CD8-positive, alpha-beta memory T cell (primary cell): ENCODE measurements at places on chromosomes 7 and 10. TPM values are rescaled to one million over a fixed set of nuclear protein-coding genes. Genes with fewer than 3 reads are reported as not detected.

- no peak overlapping the region for H3K4me3 ChIP-seq
- H3K4me1 ChIP-seq, result no peaks in the 10 kb centered on the region
- H3K27ac ChIP-seq, result no peak overlapping the region
- no peaks in the 10 kb centered on the region for H3K36me3 ChIP-seq
- no peak for DNase-seq
Observed at GRCh38 chr7:3358991-3359390, 57.9 kb downstream of the SDK1 start.

FGL2 gene
- polyA plus RNA-seq, result 4.1 TPM

NUTM2B gene
- polyA plus RNA-seq, result not detected

- H3K27me3 ChIP-seq, result no peaks in the 10 kb centered on the region
- peaks cover 13% of the 10 kb centered on the region for H3K4me1 ChIP-seq
- no peak overlapping the region for H3K27ac ChIP-seq
Observed at GRCh38 chr7:25126751-25127150, 1.7 kb upstream of the CYCS start.

ARPC1A gene
- 74.7 TPM for polyA plus RNA-seq

DNA sequence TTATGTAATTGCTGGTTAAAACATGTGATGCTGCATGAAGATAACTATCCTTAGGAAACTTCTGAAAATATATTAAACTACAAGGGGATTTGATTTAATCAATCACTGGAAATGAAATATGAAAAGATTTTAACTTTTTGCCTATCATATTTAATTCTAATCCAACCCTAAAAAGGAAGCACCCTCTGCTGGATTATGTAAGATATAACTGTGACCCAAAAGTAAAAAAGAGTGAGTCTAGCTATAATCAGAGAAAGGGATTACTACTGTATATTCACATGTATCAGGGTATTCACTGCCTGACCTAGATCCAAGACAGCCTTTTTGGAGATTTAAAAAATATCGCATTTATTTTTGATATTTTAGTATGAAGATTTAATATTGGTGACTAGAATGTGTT, 295.5 kb downstream of the MDFIC start:
- H3K36me3 ChIP-seq, result no peaks in the 10 kb centered on the region
- no peak for DNase-seq
- no peak overlapping the region for H3K4me3 ChIP-seq
- peaks cover 7% of the 10 kb centered on the region for H3K4me1 ChIP-seq

DNA sequence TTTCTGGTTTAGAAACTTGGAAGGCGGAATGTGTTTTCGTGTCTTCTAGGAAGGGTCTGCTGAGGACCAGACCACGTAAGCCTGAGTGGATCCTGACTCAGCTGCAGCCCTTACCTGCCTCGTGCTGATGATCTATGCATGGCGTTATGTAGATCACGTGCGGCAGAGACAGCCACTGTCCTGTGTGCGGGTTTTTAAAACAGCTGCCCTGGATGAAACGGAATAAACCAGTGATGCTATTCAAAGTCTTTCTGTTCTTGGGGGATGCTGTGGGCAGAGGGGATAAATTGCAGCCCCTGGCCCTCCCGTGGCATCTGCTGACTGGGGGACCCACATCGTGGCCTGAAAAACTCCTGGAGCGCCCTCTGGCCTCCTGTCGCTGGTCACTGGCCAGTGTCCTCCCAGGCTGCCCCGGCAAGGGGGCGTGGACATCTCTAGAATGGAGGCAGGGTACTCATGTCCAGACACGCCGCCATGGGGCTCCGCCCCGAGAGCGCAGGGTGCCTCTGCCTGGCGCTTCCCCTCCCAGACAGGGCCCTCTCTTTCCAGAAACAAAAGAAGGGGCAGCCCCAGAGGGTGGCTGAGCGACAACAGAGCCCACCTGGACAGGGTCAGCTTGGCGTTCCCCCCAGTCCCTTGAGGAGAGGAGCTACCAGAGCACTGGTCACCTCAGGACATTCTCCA, 13.2 kb downstream of the ALKBH4 start:
- no peak overlapping the region for H3K27ac ChIP-seq
- DNase-seq, result no peak
- H3K4me3 ChIP-seq, result no peak overlapping the region
- no peaks in the 10 kb centered on the region for H3K4me1 ChIP-seq

HYAL4 gene
- not detected for polyA plus RNA-seq

DNA sequence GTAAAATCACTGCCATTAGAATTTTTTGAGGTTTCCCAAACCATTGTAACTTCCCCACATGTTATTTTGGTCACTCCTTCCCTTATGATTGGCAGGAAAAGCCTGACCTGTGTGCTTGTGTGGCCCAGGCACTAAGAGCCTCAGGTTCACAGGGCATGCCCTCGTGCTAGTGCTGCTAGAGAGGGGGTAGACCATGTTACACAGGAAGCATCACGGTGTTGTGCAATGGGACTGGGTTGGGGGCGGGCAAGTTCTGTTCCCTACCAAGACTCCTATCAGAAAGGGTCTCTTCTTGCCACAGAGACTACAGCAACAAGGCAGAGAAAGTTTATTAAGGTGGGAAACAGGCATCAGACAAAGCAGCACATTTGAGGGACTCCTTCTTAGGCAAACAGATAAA, 32.2 kb downstream of the LSM5 start:
- H3K4me3 ChIP-seq, result no peak overlapping the region
- no peaks in the 10 kb centered on the region for H3K36me3 ChIP-seq
- H3K27me3 ChIP-seq, result no peaks in the 10 kb centered on the region
- H3K27ac ChIP-seq, result no peak overlapping the region
- H3K4me1 ChIP-seq, result no peaks in the 10 kb centered on the region
- DNase-seq, result no peak

FKBP6 gene
- polyA plus RNA-seq, result not detected

- H3K4me1 ChIP-seq, result no peaks in the 10 kb centered on the region
- no peak overlapping the region for H3K27ac ChIP-seq
Observed at GRCh38 chr10:64658528-64658927, 1137.3 kb downstream of the REEP3 start.

DNA sequence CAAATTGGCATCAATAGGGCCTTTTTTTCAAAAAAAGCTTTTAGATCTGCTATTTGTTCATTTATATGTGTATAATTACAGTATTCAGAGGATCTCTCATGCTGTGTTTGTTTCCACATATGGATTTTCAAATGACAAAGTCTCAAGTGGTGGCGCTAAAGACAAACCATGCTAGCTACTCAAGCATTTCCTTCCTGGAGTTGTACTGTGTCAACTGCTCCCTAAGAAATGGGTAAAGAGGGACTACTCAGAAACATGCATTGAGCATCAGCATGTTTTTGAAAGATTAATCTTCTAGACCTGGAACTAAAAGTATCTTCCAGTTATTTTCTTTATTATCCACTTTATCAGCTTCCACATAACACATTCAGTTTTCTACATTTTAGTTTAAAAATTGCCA, 12.7 kb downstream of the CNTNAP2 start:
- no peak overlapping the region for H3K27ac ChIP-seq
- DNase-seq, result no peak
- H3K4me3 ChIP-seq, result no peak overlapping the region
- H3K4me1 ChIP-seq, result no peaks in the 10 kb centered on the region
- no peaks in the 10 kb centered on the region for H3K36me3 ChIP-seq

TMEM176A gene
- polyA plus RNA-seq, result not detected

- DNase-seq, result no peak
- H3K4me1 ChIP-seq, result no peaks in the 10 kb centered on the region
- no peaks in the 10 kb centered on the region for H3K36me3 ChIP-seq
- H3K27me3 ChIP-seq, result no peaks in the 10 kb centered on the region
- no peak overlapping the region for H3K4me3 ChIP-seq
Observed at GRCh38 chr10:74238031-74238431, 87.0 kb downstream of the ADK start.

ASB4 gene
- not detected for polyA plus RNA-seq

SPDYE1 gene
- polyA plus RNA-seq, result 0.25 TPM

DNA sequence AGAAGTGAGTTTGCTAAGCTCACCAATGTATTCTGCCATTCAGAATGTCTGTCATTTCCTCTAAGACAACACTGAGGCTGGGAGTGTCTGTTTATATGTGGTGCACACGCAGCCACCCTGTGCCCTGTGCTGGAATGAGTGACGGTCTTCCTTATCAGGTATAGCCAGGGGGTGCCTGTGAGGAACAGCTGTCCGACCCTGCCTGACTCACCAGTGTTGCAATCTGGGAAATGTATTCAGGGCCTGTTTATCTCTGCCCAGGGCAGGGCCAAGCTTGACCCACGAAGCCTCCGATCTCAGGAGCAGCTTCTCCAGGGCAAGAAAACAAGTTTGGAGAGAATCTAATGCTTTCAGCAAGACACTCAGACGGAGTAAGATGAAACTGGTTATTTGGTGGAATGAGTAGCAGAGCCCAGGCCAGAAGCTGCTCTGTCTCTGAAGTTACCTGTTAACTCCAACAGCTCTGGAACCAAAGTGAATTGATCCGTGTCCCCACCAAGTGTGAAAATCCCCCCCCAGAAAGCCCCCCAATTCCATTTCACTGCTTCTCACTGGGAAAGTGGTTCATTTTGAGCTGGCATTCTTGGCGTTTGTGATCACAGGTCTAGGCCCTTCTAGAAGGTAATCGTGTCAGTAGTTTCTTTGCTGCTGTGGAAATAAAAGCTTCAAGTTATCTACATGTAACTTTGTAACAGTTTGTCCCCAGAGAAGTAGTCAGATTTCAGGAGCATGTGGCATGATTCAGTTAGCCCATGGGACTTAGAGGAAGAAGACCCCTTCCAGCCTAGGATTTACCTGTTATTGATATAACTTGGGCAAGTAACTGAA, 6.1 kb upstream of the UBE2H start:
- H3K4me3 ChIP-seq, result no peak overlapping the region
- no peak for DNase-seq
- no peaks in the 10 kb centered on the region for H3K27me3 ChIP-seq
- no peaks in the 10 kb centered on the region for H3K4me1 ChIP-seq
- H3K27ac ChIP-seq, result peak overlapping the region; percentile 78

DNA sequence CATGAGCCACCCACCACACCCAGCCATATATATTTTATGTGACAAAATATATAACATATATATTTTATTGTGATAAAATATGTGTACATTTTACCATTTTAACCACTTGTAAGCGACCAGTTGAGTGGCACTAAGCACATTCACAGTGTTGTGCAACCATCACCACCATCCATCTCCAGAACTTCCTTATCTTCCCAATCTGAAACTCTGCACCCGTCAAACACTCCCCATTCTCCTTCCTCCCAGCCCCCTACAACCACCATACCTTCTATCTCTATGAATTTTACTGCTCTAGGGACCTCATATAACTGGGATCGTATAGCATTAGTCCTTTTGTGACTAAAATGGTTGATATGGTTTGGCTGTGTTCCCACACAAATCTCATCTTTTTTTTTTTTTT, 20.8 kb upstream of the CYTH3 start:
- H3K4me3 ChIP-seq, result no peak overlapping the region
- H3K4me1 ChIP-seq, result no peaks in the 10 kb centered on the region
- DNase-seq, result no peak
- H3K36me3 ChIP-seq, result no peaks in the 10 kb centered on the region
- no peaks in the 10 kb centered on the region for H3K27me3 ChIP-seq

MARVELD1 gene
- polyA plus RNA-seq, result 0.15 TPM

SHLD2 gene
- 24.9 TPM for polyA plus RNA-seq

PAOX gene
- 16.8 TPM for polyA plus RNA-seq

- H3K36me3 ChIP-seq, result no peaks in the 10 kb centered on the region
- H3K27me3 ChIP-seq, result no peaks in the 10 kb centered on the region
- DNase-seq, result no peak
- H3K4me1 ChIP-seq, result peaks cover 32% of the 10 kb centered on the region
Observed at GRCh38 chr10:97778452-97779302, 6.9 kb upstream of the SFRP5 start.

CSGALNACT2 gene
- 23.7 TPM for polyA plus RNA-seq

TFEC gene
- polyA plus RNA-seq, result not detected

PLXDC2 gene
- 1.5 TPM for polyA plus RNA-seq

DNA sequence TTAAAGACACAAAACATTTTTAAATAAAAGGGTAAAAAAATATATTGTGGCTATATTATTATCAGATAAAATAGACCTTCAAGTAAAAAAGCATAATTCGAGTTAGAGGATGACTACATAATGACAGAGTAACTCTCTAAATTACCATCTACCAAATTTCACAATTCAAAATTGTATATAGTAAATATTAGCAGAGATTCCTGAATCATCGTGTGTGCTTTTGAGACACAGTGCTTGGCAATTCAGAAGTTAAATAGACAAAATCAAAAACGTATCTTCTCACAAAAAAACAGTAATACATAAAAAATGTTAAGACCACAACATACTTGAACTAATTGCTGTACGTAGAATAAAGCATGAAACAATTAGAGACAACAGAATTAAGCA, 110.4 kb downstream of the AHR start:
- no peaks in the 10 kb centered on the region for H3K36me3 ChIP-seq
- H3K4me1 ChIP-seq, result no peaks in the 10 kb centered on the region
- H3K27me3 ChIP-seq, result no peaks in the 10 kb centered on the region
- H3K27ac ChIP-seq, result no peak overlapping the region
- DNase-seq, result no peak

GRCh38 chr7:100132697-100133151, 6.0 kb downstream of the MBLAC1 start:
- no peaks in the 10 kb centered on the region for H3K36me3 ChIP-seq
- H3K27ac ChIP-seq, result no peak overlapping the region
- peaks cover 19% of the 10 kb centered on the region for H3K4me1 ChIP-seq
- H3K27me3 ChIP-seq, result no peaks in the 10 kb centered on the region
- peak; percentile 62 for DNase-seq

DNA sequence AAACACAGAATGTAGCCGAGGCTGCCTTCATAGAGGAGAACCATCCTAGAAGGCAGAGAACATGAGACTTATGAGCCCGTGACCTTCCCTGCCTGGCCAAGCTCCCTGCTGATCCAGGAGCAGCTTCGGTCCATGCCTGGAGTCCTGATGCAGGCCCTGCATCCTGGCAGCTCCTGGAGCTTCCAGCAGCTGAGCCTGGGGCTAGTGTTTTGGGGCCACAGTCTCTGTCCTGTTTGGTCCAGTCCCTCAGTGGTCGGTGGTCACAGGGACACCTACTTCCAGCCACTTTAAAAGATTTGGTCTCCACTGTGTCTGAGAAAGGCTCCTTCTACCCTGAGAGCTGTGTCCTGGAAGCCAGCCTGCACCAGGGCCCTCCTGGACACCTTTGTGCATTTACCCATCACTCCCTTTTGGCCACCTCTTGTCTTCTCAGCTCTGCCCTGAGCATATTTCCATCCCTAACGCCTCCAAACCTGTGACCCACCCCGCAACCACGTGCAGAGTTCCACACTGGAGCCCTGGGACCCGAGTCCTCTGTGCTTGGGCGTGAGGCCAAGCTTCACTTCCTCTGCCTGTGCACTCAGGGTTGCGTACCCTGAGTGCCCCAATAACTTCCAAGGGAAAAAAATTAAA, 315.2 kb upstream of the ZNF32 start:
- H3K36me3 ChIP-seq, result no peaks in the 10 kb centered on the region
- no peaks in the 10 kb centered on the region for H3K4me1 ChIP-seq
- H3K27ac ChIP-seq, result no peak overlapping the region
- no peak for DNase-seq

HPS6 gene
- 30.4 TPM for polyA plus RNA-seq

DNA sequence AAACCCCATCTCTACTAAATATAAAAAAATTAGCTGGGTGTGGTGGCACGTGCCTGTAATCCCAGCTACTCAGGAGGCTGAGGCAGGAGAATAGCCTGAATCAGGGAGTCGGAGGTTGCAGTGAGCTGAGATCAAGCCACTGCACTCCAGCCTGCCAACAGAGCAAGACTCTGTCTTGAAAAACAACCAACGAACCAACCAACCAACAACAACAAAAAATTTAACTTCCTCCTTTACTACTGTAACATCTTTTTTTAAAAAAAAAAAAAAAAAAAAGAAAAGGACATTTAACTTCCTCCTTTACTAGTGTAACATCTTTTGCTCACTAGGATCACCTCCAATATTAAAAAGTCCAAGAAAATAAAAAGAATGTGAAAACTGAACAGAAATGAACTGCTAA, 92.3 kb upstream of the TMEM168 start:
- H3K27ac ChIP-seq, result no peak overlapping the region
- DNase-seq, result no peak
- no peak overlapping the region for H3K4me3 ChIP-seq
